ENCODE measurements at places on chromosomes 12 and 14.

DNA sequence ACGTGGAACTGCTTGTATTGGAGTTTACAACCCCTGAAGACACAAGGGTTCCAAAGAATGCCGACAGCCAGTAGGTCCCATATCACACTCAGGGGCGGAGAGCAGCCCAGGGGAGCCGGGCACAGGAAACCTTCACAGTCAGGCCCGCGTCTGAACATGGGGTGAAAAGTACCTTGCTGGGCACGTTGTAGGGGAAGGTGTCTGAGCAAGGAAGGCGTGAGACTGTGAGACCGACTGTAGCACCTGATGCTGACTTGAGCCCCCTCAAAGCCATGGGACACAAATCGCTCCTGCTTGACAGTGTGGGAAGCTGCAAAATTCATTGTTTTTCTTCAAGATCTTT lies 14.7 kb downstream of the RIMBP2 start:
- DNase-seq, result no peak

DNA sequence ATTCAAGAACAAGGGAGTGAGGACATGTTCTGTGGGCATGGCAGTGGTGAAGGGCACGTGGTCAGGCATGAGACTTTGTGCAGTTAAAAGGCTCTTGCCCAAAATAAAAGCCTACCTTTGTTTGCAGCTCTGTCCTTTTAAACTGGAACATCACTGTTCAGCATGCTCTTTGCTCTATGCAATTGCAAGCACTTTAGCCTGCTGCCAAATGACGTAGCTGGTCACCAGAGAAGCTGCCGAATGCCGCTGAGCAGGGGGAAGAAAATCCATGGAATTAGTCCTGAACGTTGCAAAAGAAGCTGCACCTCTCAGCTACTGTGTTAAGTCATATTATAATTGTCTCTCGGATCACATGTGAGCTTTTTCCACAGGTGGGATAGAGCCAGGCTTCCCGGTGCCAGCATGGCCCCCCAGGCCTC lies 176.3 kb upstream of the DIO2 start:
- no peak for DNase-seq

GRCh38 chr12:42085594-42085993 lies 59.1 kb downstream of the GXYLT1 start:
- DNase-seq, result no peak

DNA sequence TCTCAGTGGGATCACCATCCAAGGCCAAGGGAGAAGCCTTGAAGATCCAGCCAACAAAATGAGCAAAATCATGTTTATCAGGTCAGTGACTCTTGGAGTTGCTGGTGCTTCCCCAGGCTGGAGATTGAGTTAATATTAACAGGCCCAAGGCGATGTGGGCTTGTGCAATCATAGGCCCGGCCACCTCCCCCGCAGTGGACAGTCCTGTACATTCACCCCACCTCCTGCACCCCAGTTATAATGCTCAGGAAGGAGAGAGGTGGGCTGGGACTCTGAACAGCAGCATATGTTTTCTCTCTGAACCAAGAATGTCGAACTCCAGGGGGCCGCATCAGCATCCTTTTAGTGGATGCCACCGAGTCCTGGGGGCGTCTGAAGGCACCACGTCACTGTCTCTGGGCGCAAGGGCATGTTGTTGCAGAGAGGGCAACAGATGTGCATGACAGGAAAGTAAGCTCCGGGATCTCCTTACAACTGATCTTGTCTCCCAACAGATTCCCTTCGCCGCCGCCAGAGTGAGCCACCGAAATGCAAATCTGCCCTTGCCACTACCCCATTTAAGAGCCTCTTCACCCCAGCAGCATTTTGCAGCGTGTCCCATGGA lies 32.2 kb upstream of the SERPINA6 start:
- DNase-seq, result no peak

- DNase-seq, result no peak
These were observed 46.8 kb downstream of the PRKCH start for GRCh38 chr14:61368114-61368710.

DNA sequence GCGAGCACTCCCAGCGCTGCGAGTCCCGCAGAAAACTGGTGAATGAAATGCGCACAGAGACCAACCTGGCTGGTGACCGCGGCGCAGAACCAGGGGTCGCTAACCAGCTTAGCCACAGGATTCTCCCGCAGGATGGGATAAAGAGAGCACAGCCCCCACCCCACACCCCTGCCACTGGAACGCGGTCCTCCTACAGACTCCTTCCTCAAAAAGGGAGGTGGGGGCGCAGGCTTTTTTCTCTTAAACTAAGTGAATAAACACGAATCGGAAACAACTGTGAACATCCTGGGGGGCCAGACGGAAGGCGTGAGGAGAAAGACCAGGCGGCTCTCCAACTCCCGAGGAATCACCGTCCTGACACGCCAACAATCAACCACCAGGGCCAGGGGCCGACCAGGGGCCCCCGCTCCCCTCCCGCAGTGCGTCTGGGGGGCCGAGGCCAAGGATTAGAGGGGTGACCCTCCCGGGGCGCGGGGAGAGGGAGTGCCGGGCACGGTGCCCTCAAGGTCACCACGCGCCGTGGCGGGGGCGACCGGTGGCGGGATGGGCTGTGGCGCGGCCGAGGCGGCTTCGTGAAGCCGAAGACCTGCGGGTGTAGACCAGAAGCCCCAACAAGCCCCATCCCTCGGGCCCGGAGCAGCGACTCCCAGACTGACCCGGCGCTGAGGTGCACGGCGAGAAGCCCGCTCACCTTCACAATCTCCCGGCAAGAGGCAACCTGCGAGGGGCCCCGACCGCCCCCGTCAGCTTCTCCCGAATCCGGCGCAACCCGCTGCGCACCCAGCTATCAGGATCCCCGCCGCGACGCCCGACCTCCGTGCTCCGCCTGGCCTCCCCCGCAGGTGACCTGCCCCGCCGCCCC lies 704 bp downstream of the ATP2B1 start:
- peak; percentile 23 for DNase-seq

DNA sequence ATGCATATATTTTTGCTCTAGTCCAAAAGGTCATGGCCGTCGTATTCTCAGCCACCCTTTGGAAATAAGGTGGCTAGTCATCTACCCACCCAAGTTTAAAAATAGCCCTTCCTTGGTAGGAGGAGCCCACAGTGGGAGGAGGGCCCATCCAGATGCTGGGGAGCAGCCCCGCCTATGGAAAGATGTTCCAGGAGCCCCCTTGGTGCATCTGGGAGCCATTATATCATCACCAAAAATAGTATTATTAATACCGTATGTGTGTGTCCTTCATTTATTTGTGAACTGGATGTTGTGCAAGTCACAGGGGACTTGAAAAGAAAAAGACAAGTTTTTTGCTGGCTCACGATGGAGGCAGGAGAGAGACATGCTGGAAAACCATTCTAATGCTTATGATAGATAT lies 34.0 kb downstream of the EMP1 start:
- no peak for DNase-seq
